ENCODE measurements at places on chromosomes 16 and 17.

- DNase-seq, result peak; percentile 92
Measured at GRCh38 chr17:36545465-36546417, 1.0 kb downstream of the GGNBP2 start.

- no peak for DNase-seq
Measured at GRCh38 chr17:82250868-82251500, 22.1 kb downstream of the SLC16A3 start.

- DNase-seq, result no peak
Measured at GRCh38 chr17:19741832-19742457, 6.2 kb downstream of the ALDH3A1 start.

DNA sequence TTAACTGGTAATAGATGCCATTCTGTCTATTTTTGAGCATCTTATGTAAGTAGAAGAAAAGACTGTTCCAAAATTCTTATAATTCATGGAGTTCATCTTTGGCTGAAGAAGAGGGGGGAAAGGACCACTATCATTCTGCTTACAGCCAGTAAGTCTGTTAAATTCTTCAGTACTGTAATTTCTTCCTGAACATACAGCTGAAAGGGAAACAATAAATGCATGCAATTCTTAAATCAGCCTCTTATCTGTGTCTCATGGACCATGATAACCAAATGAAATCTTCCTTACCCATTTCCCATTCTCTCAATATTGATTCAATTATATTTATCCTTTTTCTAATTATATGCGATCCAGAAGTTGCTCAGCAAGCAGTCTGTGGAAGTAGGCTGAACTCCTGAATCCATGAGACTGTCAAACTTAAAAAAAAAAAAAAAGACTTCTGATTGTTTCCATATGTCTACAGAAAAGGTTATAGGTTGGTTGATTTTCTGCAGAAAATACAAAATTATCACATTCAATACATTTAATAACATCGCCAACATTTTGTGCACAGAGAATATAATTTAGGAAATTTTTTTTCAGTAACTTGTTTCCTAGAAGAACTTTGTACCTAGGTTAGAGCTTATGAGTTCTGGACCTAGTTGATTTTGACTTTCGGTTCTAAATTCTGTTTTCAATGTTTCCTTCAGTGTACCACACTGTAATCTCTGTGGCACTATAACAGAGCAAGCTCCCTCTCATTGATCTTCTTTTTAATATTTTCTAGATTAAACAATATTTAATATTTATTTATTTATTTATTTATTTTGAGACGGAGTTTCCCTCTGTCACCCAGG is 1.2 kb upstream of the ABCA9 start:
- DNase-seq, result no peak

DNA sequence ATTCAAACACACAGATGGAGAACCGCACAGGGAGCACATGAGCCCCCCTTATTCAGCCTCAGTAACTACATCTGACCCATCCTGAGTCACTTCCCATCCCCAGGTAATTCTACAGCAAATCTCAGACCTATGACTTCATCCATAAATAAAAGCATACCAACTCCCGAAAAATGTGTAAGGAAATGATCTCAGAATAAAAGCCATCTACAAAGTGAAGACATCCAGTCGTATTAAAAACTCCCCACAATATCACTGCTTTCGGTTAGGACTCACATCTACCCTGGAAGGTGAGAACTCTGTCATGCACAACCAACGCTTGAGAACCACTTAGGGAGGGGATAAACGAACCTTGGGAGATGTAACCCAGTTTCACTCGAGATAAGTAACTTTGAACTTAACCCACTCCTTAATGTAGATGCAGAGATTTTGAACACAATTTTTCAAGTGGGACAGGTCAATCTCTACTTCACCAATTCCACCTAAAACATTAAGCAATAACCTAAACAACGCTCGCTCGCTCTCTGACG is 1.3 kb downstream of the USP36 start:
- no peak for DNase-seq

GRCh38 chr17:73954951-73955350 is 248.5 kb upstream of the RPL38 start:
- DNase-seq, result no peak

DNA sequence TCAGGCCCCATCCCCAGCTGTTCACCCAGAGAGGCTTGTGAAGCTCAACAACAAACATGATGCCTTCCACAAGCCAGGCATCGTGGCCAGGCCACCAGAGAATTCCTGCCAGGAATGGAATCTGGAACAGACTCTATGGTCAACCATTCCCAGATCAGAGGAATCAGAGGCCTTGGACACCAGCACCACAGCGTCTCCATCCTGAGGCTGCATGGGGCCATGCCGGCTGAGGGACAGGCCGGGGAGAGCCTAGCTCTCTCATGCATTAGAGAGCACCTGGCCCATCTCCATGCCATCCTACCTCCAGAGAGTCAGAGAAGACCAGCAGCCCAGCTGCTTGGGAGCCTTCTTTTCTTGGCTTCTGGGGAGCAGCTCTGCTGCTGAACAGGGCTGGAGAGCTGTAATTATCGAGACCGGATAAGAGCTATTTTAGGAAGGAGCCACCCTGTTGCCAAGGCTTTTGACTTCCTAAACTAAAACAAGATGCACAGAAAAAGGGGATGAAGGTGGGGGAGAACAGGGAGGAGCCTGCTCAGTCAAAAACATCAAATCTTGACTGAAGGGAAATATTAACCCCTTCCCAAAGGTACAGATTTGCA is 24.5 kb upstream of the MTMR4 start:
- DNase-seq, result no peak

GRCh38 chr17:1073241-1073962 is 76.5 kb downstream of the TIMM22 start:
- DNase-seq, result no peak

- no peak for DNase-seq
Measured at GRCh38 chr17:78238823-78239488, 7.5 kb downstream of the TMEM235 start.

- no peak for DNase-seq
Measured at GRCh38 chr16:71364133-71364681, 5.7 kb downstream of the CALB2 start.

GRCh38 chr16:2757344-2757743 is 4.9 kb downstream of the SRRM2 start:
- no peak for DNase-seq

GRCh38 chr17:51133365-51133764 is 12.7 kb upstream of the SPAG9 start:
- no peak for DNase-seq

DNA sequence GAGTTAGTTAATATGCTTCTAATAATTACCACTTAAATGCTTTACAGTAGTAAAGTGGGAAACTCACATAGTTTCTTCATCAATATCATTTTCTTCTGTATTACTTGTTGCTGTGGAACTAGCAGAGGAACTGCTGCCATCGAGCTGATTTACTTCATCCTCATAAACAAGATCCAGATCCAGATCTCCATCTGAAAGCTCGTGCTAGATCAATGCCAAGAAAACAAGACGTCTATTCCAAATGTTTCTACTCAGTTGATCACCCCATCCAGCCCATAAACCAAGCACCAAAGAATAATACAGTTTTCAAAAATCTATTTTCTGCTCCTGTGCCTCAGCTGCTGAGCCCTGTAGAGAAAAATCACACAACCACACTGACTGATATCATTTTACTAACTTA is 59.1 kb downstream of the TRIM37 start:
- no peak for DNase-seq

GRCh38 chr16:80231888-80232287 is 308.9 kb upstream of the DYNLRB2 start:
- DNase-seq, result no peak

DNA sequence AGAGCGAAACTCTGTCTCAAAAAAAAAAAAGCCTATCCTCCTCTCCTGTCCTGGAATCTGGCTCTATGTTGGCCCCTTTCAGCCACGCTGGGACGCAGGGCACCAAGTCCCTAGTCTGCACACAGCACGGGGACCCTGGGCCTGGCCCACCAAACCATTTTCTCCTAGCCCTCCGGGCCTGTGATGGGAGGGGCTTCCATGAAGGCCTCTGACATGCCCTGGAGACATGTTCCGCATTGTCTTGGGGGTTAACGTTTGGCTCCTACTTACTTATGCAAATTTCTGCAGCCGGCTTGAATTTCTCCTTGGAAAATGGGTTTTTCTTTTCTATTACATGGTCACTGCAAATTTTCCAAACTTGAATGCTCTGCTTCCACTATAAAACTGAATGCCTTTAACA is 12.6 kb upstream of the GPT2 start:
- DNase-seq, result no peak

DNA sequence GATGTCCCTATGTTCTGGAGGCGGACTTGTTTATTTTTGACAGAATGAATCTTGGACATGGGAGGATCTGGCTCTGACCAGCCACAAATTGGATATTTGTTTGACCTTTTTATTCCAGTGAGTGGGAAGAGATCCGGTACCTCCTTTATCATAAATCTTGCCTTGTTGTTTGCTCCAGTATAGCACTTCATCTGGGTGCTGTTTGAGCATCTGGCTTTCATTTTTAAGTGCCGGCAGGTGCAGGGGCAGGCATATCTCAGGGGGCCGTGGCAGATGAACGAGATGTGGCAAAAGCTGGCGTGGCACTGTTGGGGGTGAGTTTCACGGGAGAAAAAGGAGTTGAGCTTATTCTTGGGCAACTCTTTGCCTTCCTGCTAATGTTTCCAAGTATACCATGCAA is 37.8 kb downstream of the MSI2 start:
- no peak for DNase-seq

DNA sequence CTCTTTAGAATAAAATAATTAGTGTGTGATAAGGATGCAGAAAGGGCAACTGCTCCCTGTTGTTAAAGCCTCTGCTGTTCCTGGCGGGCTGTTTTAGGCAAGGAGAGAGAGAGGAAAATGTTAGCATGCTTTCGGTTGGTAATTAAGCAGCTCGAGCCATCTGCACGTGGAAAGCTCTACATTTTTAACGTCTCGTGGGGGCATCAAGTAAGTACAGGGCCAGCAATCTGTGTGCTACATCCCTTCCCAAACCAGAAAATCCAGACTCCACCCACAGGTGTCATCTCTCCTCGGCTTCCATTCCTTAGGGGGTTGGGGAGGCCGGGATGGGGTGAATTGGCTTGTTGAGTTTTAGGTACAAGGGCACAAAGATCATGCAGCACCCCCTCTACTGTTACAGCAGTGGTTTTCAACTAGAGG is 62.4 kb upstream of the MARCHF10 start:
- DNase-seq, result no peak

- no peak for DNase-seq
Measured at GRCh38 chr17:66829386-66829864, 5.5 kb upstream of the CACNG5 start.

- no peak for DNase-seq
Measured at GRCh38 chr16:79351927-79352326, 248.6 kb downstream of the MAF start.

Data from stimulated activated CD4-positive, alpha-beta T cell treated with anti-CD3 and anti-CD28 coated beads, TNF-alpha, amount 100 ng/mL, for 24 hours (primary cell).